Stimulated activated CD4-positive, alpha-beta T cell treated with anti-CD3 and anti-CD28 coated beads, Interleukin-15, amount 100 ng/mL, for 24 hours (primary cell): ENCODE measurements at places on chromosomes 2 and 18.

GRCh38 chr2:55158111-55158814 is 73.8 kb downstream of the CLHC1 start:
- no peak for DNase-seq

GRCh38 chr2:215868846-215869543 is 144.4 kb downstream of the MREG start:
- no peak for DNase-seq

- no peak for DNase-seq
These were observed 82.4 kb downstream of the NCKAP5 start for GRCh38 chr2:133485868-133486267.

DNA sequence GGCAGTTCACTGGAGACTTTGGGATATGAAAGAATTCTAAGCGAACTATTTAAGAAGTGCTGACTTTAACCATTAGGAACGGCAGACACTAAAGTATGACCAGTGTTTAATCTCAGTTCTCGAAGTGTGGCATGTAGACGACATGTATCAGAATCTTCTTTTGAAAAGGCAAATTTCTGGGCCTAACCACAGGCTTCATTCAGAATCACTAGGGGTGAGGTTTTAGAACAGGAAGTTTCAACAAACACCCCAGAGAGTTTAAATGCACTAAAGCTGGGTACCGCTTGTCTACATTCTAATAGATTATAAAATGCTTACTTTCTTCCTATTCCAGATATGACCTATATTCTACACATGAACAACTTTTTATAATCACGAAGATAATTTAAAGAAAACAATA is 180.3 kb downstream of the ANKRD44 start:
- DNase-seq: no peak

GRCh38 chr2:175181877-175182308 is 383 bp upstream of the ATP5MC3 start:
- no peak for DNase-seq
